ENCODE measurements at places on chromosomes 16 and 17. TPM values are rescaled to one million over a fixed set of nuclear protein-coding genes. Genes with fewer than 3 reads are reported as not detected.

GRCh38 chr17:7887482-7888183, 956 bp upstream of the CHD3 start:
- DNase-seq, result peak; percentile 90

Gene HMOX2
- total RNA-seq, result 44.9 TPM

DNA sequence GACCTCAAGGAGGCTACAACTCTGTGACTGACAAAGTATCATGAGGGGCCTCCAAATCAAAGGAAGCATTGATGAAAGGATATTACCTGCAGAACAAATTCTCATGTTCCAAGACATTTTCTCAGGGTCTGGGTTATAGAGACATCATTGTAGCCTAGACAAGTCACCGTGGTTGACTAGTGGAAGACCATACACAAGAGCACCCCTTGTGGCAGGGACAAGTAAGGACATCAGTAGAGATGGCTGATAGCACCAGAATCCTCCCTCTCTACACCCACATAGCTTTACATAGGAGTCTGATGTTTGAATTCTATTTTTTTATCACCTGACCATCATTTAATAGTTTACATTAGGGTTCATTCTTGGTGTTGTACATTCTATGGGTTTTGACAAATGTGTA, 32.5 kb upstream of the CDH8 start:
- DNase-seq, result no peak

Gene SUZ12
- 8.3 TPM for total RNA-seq

Gene C17orf100
- total RNA-seq, result 1.9 TPM

Measured in left lobe of liver (tissue), 2 donors.